ENCODE measurements at places on chromosomes 5 and 9.
A peak's percentile ranks its signal among the peaks of the same experiment; 100 is the strongest.

- no peak for DNase-seq
Observed at GRCh38 chr5:31987985-31988710, 186.0 kb downstream of the GOLPH3 start.

DNA sequence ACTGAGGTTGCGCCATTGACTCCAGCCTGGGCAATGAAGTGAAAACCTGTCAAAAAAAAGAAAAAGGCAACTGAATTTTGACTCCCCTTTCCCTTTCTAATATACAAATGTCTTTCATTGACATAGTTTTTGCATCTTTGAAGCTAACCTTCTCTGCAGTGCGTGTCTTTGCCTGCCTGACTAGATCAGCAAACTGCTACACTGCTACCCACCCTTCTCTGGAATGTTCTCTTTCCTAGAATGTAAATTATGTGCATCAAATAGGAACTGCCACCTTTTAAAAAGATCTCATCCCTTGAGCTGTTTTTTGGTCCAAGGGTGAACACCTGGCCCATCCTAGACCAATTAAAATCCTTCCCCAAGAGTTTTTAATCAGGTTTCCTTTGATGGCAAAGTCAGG, 127.6 kb downstream of the SLC28A3 start:
- no peak for DNase-seq

GRCh38 chr5:154860765-154861164, 2.3 kb downstream of the CNOT8 start:
- DNase-seq = peak; percentile 8

GRCh38 chr5:100772548-100772947, 130.5 kb downstream of the ST8SIA4 start:
- DNase-seq = no peak

DNA sequence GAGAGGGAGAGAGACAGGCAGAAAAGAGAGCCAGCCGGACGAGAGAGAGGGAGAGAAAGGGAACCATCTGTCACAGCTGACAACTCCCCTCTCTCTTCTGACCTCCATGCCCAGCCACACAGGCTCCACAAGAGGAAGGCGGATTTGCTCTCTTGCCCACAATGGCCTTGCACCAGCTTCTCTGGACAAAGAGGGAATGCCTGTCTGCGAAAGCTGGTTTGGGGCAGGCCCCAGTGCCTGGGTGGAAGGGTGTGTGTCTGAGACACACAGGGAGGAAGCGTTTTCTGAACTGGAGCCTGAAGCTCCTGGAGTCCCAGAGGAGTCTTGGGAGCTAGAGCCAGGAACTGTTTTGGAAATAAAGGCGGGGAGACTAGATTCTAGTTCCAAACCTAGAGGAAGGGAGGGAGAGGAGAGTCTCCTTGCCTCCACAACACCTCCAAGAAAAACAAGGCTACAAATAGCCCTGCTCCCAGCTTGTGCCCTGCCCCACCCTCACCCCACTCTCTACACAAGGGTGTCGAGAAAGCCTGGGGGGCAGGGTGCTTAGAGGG, 12.5 kb downstream of the C1QTNF2 start:
- no peak for DNase-seq

GRCh38 chr9:401223-401622, 186.6 kb downstream of the DOCK8 start:
- DNase-seq = no peak

- no peak for DNase-seq
Observed at GRCh38 chr5:93101661-93102060, 479.4 kb downstream of the NR2F1-AS1 start.

- no peak for DNase-seq
Observed at GRCh38 chr5:116437922-116438578, 136.6 kb downstream of the SEMA6A start.

DNA sequence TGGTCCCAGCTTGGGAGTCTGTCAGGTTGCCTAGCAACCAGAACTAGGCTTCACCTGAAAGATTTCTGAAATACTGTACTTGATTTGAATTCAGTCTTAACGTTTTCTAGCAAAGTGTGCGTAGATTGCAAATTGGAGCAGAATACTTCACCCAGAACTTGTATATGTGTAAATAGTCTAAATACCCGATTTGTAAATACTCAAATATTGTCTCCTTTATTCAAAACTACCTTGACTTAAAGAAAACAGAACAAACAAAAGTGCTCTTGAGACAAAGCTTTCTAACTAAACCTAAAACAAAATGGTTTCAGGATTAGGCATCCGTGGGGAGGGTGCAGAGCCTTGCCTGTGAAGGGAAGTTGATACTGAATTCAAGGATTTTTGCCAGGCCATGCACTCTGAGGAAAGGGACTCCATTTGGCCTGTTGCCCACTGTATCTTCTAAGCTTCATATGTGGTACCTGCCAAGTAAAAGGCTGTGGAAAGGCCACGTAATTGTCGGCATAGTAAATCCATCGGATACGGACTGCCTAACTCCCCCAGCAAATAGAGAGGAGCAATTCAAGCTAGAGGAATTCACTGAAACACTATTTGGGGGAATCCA, 744 bp upstream of the HMGCS1 start:
- no peak for DNase-seq

- DNase-seq = no peak
Observed at GRCh38 chr5:167743695-167744464, 547.6 kb upstream of the WWC1 start.

DNA sequence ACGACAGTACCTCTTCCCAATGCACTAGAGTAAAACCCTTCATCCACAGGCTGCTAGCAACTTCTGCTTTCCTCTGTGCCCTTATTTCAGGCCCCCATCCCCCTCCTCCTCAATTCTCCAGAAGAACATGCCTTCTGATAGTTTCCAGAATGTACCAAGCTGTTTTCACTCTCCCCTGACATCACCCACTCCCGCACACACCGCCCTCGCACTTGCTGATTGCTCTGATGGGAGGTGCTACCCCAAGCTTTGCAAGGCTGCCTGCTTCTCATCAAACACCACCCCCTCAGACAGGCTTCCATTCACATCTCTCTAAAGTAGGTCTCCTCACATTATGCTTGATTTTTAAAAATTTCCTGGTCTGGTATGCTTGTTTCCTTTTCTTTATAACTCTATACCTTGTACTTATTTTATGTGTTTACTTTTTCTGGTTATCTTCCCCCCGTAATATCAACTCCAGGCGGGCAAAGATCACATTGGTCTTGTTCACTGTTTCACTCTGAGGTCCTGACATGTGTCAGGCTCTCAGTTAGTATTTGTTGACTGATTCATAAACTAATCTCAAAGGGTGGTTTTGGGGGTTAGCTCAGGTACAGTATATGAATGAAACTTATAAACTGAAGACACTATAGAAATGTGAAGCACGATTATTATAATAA, 91.0 kb upstream of the C9orf72 start:
- no peak for DNase-seq

DNA sequence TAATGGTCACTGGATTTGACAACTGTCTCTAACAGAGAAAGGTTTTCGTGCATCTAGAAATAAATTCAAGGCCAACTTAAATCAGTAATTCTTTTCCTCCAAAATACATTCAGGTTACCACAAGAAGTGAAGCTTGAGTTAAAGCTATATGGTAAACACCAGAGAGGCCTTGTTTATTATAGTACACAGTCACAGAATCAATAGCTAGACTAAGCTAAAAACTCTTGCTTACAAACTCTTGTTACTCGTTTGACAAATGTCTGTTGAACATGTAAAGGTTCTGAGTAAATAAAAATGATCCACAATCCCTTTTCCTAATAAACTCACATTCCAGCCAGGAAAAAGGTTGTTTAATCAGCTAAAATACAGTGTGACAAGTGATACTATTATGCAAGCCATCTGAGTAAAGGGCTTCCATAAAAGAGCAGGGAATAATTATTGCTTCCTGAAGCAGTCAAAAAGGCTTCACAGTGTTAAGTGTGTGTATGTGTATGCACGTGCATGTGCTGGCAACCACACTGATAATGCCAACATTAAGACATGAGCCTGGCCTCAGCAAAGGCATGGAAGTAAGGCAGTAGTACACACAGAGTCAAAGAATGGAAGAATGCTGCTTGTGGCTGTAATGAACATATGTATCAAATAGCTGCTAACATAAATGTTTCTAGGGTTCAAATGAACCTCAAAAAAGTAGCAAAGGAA, 12.8 kb downstream of the PTAR1 start:
- no peak for DNase-seq

DNA sequence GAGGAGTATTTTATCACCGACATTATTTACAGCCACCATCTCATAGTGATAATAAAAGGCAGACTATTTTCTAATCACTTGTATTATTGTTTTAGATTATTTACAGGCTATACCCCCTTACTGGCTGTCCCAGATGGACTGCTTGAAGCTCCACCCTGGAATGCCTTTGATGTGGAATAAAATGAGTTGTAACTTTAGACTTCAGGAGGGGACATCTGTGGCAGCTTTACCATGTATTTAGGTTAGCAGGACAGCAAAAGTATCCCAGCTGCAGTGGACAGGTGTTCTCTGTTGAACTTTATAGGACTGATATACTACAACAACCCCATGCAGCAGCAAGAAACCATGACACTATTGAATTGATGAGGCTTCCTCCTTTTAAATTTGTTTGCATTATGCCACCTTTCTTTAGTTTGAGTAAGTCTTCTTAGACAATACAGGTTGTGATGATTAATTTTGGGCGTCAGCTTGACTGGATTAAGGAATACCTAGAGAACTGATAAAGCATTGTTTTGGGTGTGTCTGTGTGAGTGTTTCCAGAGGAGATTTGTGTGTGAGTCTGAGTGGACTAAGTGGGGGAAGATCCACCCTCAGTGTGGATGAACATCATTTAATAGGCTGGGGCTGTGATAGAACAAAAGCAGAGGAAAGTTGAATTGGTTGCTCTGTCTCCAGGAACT, 29.2 kb upstream of the C9orf57 start:
- no peak for DNase-seq

DNA sequence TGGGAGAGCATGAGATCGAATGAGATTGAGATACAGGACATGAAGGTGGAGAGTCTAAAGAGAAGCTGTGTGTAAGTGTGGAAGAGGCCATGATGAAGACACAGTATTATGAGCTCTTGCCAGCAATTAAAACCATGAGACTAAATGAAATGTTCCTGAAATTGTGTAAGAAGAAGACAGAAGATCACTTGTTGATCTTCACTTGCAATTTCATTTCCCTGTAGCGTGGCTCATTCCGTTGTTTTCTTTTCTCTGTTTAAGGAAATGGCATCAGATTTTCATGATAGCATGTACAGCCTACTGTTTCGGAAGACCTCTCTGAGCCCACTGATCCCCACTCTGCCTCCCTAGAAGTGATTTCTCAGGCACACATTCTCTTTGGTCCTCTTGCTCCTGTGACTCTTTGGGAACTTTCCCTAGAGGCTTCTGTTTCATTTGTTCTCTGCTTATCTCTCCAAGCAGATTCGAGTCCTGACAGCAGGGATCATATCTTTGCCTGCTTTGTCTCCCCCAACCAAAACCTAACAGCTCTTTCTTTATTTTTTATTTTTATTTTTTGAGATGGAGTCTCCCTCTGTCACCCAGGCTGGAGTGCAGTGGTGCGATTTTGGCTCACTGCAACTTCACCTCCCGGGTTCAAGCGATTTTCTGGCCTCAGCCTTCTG, 16.8 kb downstream of the PIP5K1B start:
- DNase-seq = no peak

DNA sequence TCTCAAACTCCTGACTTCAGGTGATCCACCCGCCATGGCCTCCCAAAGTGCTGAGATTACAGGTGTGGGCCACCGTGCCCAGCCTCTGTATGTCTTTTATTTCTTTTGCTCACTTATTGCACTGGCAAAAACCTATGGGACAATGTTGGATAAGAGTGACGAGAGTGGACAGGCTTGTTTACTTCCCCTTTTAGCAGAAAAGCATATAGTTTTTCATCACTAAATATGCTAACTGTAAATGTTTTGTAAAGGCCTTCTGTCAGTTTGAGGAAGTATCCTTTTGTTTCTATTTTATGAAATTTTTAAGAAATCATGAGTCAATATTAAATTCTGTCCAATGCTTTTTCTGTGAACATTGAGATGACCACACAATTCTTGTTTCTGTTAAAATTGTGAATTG, 103.3 kb downstream of the AUH start:
- no peak for DNase-seq

GRCh38 chr5:61904730-61905129, 401.3 kb upstream of the KIF2A start:
- DNase-seq = no peak

GRCh38 chr5:18394443-18394804, 760.2 kb downstream of the TAF11L14 start:
- no peak for DNase-seq

DNA sequence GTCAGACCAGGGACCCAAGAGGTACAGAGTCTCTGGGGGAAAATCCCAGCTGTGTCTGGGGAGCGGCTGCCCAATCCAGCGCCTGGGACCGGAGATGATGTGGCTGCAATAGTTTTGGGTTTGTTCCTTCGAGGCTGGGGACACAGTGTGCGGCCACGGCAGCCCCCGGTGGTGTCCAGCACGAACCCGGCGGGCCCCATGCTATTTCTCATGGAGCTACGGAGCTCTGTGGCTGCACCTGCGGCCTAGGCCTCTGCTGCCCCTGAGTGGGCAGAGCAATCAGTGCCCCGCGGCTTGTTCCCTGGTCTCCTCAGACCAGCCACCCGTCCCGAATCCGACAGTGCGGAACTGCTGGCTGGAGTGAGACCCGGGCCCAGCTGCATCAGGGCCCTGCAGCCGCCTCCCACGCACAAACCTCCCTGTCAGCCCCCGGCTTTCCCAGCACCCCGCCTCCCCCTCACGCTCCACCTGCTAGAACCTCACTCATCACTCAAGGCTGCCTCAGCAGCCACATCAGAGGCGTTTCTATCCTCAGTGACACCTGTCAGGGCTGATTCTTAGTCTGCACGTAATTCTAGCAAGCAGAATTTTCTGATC, 29.0 kb downstream of the SARDH start:
- no peak for DNase-seq

- DNase-seq = no peak
Observed at GRCh38 chr5:96823900-96824380, 16.2 kb upstream of the ERAP1 start.

DNA sequence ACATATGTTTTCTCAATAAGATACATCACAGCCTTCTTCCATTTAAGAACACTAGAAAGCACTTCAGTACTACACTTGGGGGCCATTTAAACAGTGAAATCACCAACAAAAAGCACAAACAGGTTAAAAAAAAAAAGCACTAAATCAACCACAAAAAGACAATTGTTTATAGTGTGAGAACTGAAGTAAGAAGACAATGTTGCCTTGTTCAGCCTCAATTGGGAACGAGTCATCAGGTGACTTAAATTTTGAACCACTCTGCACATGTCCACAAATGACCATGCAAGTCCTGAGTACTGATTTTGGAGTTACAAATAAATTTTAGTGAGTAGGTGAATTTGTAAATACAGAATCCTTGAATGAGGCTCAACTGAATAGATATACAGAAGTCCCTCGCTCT, 37.2 kb upstream of the HNRNPA0 start:
- DNase-seq = no peak

DNA sequence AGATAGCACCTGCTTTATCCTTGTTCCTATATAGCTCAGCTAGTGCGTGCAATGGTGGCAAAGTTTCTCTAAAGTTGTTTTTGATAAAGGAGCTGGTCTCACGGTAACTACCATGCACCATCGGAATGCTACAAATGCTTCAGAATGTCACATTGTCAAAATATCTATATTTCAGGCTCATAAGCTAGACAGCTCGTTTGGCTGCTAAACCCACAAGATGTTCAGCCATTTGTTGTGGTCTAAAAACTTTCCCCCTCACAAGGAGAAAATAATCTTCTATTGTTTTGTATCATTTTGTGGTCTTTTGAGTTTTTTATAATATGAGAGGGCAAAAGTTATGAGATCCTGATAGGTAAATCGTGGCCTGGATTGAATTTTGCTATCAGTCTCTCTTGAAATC, 137.9 kb downstream of the NTRK2 start:
- DNase-seq = no peak

- no peak for DNase-seq
Observed at GRCh38 chr9:31377358-31377757, 1007.1 kb upstream of the ACO1 start.

- DNase-seq = no peak
Observed at GRCh38 chr5:132387640-132388117, 18.2 kb downstream of the SLC22A5 start.
